Naive thymus-derived CD8-positive, alpha-beta T cell (primary cell): ENCODE measurements at places on chromosomes 11 and 22.

- H3K4me3 ChIP-seq = no peak overlapping the region
- DNase-seq = no peak
- no peak overlapping the region for H3K27ac ChIP-seq
- peaks cover 6% of the 10 kb centered on the region for H3K4me1 ChIP-seq
Measured at GRCh38 chr11:45057938-45058646, 88.3 kb upstream of the PRDM11 start.

DNA sequence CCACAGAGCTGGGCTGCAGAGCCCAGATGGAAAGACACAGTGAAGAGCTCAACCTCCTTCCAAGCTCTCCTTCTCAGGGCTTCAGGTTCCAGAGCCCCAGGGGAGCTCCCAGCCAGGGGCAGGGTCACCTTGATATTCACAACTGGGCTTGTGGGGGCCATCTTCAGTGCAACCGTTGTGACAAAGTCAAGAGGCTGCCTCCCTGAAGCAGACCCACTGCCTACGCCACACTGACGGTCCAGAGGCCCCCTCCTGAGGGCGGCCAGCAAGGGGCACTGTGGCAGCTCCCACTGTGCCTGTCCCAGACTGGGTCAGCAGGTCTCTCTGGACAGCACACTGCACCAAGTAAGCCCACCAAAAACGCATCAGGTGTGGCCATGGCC, 84.1 kb downstream of the DGCR2 start:
- H3K36me3 ChIP-seq = no peaks in the 10 kb centered on the region
- H3K27me3 ChIP-seq = no peaks in the 10 kb centered on the region
- DNase-seq = no peak
- H3K27ac ChIP-seq = no peak overlapping the region

DNA sequence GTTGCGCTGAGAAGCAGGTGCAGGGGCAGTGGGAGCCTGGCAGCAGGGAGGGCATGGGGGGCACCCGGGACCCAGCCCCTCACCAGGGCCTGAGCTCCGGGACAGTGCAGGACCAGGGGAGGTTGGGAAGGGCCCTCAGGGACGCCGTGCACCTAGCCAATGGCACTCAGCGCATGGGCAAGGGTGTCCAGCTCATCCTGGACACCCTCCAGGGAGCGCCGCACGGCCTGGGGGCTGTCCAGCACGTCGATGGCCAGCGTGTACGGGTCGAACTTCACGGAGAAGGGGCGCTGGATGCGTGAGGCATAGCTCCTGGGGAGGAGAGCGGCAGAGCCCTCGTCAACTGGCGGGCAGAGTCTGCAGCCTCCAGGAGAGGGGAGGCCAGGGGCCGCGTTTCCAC, 3.1 kb upstream of the INS start:
- peaks cover 1% of the 10 kb centered on the region for H3K27me3 ChIP-seq
- H3K27ac ChIP-seq = no peak overlapping the region
- H3K36me3 ChIP-seq = no peaks in the 10 kb centered on the region
- H3K4me1 ChIP-seq = no peaks in the 10 kb centered on the region
- DNase-seq = no peak

DNA sequence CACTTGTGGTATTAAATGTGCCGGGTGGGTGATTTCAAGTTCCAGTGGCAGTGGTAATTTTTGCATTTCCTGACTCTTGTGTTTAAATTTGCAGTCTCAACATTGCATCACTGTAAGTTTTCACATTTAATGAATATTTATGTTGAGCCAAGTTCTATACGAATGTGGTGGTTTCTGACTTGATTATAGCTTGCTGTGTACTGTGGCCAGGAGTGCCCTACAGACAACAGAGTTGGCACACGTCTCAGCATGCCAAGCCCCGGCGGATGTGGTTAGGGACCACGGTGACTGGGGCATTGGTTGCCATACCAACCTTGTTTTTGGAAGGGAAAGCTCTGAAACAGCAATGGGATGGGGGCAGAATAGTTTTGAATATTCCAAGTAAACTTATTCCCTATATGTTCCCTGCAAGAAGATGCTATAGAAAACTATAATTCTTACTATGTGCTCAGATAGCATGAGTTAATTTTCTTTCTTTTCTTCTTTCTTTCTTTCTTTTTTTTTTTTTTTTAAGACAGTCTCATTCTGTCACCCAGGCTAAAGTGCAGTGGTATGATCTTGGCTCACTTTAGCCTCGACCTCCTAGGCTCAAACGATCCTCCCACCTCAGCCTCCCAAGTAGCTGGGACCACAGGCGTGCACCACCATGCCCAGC, 16.0 kb downstream of the ZNRF3 start:
- H3K27me3 ChIP-seq = peaks cover 28% of the 10 kb centered on the region
- H3K36me3 ChIP-seq = no peaks in the 10 kb centered on the region
- H3K4me1 ChIP-seq = peaks cover 25% of the 10 kb centered on the region
- peak; percentile 74 for DNase-seq
- no peak overlapping the region for H3K27ac ChIP-seq

DNA sequence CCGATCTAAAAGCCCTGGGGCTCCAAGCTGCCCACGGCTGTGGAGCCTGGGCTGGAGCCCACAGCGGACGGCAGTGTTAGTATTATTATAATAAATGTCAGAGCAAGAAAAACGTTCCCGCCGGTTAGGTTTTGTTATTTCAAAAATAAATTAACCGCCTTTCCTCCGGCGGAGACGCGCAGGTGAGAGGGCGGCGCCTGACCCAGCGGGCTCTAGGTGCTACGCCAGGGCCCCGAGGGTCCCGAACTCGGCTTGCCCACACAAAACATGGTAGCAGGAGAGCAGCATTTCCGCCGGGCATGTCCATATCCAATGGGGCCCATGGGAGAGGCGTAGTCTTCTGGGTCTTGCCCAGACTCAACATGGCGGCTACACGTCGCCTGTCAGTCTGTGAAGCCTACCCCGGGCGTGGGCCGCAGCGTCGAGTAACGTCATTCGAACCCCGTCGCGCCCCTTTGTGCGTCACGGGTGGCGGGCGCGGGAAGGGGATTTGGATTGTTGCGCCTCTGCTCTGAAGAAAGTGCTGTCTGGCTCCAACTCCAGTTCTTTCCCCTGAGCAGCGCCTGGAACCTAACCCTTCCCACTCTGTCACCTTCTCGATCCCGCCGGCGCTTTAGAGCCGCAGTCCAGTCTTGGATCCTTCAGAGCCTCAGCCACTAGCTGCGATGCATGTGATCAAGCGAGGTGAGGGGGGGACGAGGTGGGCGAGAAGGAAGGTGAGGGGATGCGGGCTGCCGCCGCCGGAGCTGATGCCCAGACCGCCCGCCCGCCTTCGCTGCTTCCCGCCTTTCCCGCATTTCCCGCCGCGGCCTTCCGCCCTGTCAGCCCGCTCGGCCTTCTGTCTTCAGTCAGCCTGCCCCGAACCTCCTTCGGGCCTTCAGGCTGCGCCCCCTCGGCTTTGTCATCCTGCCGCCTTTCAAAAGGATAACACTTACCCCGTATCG, at the start of gene RRM1:
Gene RRM1, plus strand, starts transcription at position 452 of the 944 bp plus-strand sequence. Its CDS starts 214 bp downstream, at position 666.
- H3K27ac ChIP-seq = peak within 1 kb of the TSS; percentile 94
- H3K27me3 ChIP-seq = no peaks in the 10 kb centered on the region
- peak; percentile 92 for DNase-seq
- no peaks in the 10 kb centered on the region for H3K36me3 ChIP-seq
